ENCODE measurements at places on chromosomes 7 and 10. TPM values are rescaled to one million over a fixed set of nuclear protein-coding genes. Genes with fewer than 3 reads are reported as not detected.
A peak's percentile ranks its signal among the peaks of the same experiment; 100 is the strongest.

DNA sequence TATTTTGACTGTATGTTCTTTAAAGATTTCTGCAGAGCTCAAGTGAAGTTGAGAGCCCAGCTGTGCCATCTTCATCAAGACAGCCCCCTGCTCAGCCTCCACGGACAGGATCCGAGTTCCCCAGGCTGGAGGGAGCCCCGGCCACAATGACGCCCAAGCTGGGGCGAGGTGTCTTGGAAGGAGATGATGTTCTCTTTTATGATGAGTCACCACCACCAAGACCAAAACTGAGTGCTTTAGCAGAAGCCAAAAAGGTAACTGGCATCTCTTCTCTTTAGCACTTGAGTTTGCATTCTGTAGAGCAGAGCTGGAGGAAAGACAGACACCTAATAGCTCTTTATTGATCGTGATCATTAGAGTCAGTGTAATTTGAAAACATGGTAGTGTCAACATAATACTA lies 33.7 kb downstream of the MCM10 start:
- no peak for DNase-seq

DNA sequence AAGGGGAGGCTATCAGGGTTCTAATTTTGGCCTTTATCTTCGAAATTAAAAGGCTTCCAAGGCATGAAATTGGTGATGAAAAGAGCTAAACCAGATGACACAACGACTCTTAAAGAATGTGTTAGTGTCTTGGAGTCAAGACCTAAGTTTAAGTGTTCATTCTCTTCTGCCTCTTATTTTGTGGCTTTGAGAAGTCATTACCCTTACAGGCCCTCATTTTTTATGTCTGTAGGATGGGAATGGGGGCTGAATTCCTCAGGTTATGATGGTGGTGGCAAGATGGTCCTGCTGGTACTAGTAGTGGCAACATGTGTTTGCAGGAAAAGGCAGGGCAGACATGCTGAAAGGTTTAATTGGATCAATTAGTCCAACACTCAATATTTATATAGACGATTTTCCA lies 15.4 kb downstream of the TAS2R60 start:
- no peak for DNase-seq

- DNase-seq = no peak
These were observed 23.0 kb upstream of the TRIL start for GRCh38 chr7:28981161-28981465.

NXPH1 gene
- total RNA-seq = not detected

DNA sequence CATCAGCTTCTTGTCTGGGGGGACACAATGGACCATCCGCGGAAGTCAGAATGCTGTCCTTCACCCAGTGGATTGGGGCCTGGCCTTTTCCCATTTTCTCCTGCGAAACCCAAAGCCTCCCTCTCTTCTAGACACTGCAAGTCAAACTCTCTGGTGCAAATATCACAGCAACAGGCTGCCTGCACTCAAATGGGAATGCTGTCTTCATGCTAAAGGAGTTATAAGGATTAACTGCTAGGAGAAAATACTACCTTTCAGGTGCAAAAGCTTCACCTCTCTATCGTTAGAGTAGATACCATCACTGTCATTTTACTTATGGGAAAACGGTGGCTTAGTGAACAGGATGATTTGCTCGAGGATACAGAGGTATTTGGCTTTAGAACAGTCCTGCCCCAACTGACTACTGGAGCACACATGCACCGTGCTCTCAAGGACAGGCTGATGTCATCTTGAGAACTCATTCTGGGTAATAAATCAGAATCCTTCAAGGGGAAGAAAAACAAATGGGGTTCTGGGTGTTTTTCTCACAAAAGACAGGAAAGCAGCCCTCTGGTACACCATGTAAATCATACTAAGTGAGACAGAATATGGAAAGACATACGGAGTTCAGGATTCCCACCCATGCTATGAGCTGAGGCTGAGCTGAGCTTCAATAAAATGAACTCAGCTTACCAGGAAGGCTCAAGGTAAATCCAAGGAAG lies 100.9 kb downstream of the SAMD9 start:
- DNase-seq = no peak

ADCYAP1R1 gene
- total RNA-seq = 1.0 TPM

GRCh38 chr7:87119581-87119980 lies 32.7 kb upstream of the DMTF1 start:
- no peak for DNase-seq

SIRT1 gene
- total RNA-seq = 14.1 TPM

DNA sequence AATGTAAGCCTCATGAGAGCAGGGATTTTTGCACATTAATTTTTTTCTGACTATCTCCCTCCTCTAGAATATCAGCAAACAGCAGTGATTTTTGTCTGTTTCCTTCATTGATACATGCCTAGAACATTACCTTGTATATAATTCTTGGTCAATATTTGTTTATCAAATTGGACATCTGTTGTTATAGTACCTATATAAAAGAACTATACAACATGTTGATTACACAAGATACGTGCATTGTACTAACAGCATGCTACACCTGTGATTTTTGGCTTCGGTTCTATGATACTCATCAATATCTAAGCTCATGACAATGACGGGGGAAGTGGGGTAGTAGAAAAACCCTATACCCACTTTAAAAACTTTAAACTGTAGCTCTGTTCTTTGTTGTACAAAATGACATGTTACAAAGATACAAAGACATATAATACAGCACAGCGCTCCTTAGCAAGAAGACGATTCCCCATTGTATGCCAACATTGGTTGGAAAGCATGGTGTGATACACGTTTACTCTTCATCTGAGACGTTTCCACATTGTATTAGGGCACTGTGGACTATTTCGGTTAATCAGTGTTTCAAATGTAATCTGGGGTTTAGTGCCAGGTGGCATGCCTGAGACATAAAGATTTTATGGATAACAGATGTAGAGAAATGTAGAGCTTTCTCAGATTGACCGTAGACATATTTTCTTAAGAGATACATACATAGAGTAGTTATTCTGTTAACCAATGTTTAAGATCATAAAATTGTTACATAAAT lies 70.5 kb upstream of the FOXP2 start:
- no peak for DNase-seq

DNA sequence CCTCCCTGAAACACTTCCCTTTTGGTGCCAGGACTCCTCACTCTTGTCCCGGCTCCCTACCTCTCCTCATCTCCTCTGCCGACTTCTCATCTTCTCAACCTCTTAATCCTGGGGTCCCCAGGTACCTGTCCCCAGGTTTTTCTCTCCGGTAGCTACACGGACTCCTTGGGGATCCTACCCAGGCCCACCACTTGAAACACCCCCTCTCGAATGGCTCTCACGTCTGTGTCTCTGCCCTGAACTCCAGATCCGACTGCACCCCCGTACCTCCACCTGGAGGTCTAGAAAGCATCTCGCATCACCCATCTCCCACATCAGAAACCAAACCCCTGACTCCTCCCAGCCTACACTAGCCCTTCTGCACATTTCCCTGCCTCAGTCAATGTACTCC lies 4.8 kb downstream of the TBATA start:
- no peak for DNase-seq

DNA sequence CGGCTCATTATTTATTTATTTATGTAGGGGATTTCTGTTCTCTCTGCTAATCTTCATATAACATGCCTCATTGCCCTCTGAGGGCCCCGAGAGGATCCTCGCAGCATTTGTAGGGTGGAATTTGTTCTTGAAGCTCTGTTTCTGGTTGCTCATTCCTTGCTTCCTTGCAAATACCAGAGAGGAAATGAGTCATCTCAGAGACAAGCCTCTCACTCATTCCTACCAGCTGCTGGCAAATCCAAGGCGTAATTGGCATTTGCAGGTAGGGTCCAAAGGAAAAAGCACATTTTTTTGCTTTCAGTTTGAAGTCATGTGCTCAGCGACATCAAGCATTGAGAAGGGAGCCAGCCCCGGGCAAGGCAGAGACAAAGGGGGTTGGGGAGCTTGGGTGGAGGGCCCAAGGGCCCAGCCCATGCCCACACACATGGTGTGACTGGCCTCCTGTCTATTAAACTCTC lies 501.6 kb downstream of the GALNT17 start:
- no peak for DNase-seq

DNA sequence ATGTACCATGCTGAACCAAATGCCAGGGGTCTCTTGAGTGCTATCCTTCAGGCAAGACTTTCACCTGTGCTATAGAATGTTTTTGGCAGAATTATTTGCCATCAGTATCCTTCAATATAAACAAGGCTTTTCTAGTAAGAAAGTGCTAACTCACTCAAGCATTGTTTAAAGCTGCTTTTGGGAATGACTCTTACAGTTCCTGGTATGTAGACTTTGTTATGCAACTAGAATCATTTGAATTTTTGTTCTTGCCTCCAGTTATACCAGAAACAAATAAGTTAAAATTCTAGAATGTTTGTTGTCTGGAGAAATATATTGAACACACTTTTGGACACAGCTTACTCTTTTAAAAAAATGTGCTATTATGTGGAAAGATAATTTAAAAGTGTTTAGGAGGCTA lies 39.5 kb upstream of the RTKN2 start:
- DNase-seq = no peak

- peak; percentile 49 for DNase-seq
These were observed 25.5 kb downstream of the FGFBP3 start for GRCh38 chr10:91883549-91884444.

DNA sequence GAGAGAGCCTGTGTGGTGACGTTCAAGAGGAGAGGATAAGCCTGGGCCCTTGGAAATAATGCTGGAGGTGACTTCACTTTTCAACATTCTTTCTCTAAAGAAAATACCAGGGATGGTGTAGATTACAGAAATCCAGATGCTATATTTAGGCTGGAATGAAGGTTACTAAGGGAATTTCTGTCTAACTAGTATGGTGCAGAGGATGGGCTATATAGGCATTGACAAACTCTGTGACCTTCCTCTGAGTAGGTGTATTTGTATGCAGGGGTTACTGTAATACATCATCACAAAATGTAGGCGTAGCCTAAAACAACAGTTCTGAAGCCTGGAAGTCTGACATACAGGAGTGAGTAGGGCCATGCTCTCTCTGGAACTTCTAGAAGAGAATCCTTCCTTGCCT lies 155.3 kb upstream of the INHBA start:
- no peak for DNase-seq

All from left cardiac atrium (tissue), 4 donors.